Stimulated activated CD4-positive, alpha-beta T cell treated with anti-CD3 and anti-CD28 coated beads, Interleukin-12 subunit alpha, Interleukin-12 subunit beta, amount 100 ng/mL, for 24 hours (primary cell): ENCODE measurements at places on chromosomes 4 and X.

DNA sequence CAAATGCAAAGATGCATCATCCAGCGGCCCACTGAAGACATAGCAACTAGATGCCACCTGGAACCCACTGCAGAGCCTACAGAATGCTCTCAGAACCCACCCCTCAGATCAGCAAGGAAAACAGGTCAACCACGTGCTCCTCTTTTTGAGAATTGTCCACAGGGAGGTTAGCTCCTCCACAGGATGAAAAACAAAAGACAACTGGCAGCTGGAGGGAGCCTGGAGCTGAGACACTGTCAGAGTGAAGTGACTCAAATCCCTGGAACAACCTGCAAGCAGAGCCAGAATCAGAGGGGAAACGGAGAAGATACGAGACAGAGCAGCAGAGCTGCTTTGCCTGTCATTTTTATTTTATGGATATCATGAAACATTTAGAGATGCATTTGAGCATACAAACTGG is 277.6 kb downstream of the GASK1B start:
- DNase-seq, result no peak

GRCh38 chrX:134679221-134679620 is 20.9 kb upstream of the PLAC1 start:
- no peak for DNase-seq

DNA sequence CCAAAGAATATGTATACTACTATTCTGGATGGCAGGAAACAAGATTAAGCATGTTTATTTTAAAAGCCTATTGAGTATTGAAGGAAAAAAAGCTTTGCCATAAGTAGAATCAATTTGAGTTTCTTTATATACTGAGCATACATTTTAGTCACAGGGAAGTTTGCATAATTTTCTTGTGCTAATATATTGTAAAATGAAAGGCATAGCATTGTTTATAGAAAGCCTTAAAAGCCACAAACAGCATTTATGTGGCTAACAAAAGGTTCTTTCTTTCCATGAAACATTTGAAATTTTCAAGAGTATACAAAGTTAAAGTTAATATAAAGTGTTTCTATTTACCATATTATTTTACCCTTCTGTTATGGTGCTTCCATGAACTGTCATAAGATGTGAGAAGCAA is 1133.8 kb upstream of the PCDH10 start:
- no peak for DNase-seq

DNA sequence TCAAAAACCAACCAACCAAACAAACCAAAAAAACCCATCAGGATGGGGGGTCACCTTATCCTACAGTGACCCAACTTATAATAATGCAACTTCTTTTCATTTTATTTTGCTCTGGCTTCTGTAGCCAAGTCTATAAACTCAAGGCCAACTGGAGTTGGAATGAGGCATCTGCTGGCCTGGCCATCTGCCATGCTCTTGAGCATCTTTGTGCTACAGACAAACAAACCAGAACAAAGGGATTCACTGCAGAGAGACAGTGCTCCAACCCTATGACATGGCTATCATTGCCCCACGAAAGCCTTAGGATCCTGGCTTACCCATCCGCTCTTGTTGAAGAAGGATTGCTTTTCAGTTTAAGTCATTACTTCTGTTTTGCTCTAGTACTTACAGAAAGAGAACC is 49.2 kb upstream of the SCRG1 start:
- DNase-seq, result no peak

DNA sequence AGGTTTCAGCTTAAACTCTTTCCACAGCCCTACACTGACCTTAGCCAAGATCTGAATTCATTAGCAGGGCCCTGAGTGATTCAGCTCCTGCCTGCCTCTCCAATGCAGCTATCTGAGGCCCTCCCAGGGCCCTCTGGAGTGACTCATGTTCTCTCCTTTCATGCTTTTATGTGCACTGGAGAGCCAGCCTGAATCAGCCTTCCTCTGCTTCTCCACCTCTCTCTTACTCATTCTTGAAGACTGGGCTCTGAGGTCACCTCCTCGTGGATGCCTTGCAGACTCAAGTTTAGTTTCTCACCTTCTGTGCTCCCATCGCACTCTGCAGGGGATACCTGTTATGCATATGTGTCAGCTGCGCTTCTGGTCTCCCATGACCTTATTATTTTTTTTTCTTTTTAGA is 3.1 kb upstream of the OCIAD2 start:
- peak; percentile 56 for DNase-seq

DNA sequence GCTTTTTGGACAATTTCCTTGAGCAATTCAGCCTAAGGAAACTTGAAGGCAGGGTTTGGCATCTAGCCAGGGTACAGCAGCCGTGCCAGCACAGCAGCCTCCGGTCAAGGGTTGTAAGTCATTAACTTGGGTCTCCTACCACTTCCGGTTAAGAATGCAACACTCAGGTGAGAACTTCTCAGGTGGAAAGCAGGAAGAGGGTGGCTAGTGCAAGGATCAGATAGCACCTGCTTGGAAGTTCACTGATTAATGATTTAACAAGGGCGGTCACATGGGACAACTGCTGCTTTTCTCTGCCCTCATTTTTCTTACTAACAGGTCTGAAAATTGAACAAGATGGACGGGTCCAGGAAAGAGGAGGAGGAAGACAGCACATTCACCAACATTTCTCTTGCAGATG is 30.1 kb upstream of the SCOC start:
- no peak for DNase-seq

GRCh38 chr4:152462695-152463094 is 73.2 kb downstream of the FBXW7 start:
- no peak for DNase-seq

- DNase-seq, result no peak
Measured at GRCh38 chr4:145278341-145279121, 98.1 kb upstream of the OTUD4 start.

GRCh38 chrX:8738588-8739189 is 6.8 kb upstream of the ANOS1 start:
- DNase-seq, result peak; percentile 24

DNA sequence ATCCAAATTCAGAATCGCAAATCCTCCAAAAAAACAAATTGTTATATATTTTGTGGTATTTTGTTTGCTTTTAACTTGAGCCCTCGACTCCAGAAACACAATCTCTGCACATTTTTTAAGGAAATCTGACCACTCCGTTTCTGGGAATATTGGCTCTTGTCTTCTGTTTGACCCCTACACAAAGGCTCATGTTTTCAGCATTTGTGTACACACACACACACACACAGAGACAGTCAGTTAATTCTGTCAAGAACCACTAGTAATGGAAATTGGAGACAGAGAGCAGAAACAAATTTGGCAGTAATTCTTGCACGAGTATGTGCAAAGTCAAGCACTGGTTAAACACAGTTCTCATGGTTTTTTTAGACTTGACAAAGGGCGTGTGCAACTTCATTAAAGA is 115.4 kb downstream of the AFAP1 start:
- DNase-seq, result no peak

DNA sequence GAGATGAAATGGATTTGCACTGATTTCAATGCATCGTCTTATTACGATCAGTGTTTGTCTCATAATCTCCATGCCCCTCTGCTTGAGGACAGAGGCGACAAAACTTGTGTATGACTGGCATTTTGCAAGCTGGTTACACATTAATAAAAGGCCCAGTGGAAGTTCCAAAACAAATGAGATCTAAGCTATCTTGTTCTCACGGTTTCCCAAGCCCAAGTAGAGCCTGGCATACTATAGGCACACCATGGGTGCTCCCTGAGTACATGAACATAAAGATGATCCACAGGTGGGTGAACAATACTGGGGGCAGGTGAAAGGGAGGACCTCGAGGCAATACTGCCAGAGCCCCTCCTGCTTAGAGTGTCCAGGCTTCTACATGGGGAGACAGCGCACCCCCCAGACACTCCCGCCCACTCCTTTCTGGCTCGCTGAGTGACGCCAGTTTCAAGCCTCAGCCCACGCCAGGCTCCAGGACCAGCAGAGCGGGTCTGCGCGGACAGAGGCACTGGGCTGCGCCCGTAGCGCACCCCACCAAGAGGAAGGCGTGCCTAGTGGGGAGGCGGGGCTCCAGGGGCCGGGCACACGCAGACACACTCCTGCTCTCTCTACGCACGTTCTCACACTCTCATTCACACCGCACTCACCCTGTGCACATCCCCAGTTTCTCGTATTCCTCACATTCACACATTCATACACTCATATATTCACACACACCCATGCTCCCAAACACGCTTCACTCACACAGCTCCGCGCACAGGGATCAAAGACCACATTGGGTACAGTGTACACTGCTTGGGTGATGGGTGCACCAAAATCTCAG is 8.9 kb upstream of the GSX2 start:
- DNase-seq, result no peak
